Common myeloid progenitor, CD34-positive (primary cell): ENCODE measurements at places on chromosomes 5 and 9.
A peak's percentile ranks its signal among the peaks of the same experiment; 100 is the strongest.

DNA sequence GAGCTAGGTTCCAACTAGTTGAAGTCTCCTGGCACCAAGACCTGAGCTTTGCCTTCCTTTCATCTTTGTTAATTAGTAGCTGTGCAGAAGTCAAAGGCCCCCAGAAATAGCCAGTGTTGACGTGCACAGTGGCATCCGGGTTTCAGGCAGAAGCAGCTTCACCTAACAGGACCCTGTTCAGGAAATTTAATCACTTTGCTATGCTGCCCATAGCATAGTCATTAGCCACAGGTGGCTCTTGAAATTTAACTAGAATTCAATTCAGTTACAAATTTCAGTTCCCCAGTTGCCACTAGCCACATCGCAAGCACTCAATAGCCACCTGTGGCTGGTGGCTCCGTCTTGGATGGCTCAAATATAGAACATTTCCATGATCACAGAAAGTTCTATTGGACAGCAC is 179.1 kb downstream of the GOLPH3 start:
- no peak for DNase-seq

DNA sequence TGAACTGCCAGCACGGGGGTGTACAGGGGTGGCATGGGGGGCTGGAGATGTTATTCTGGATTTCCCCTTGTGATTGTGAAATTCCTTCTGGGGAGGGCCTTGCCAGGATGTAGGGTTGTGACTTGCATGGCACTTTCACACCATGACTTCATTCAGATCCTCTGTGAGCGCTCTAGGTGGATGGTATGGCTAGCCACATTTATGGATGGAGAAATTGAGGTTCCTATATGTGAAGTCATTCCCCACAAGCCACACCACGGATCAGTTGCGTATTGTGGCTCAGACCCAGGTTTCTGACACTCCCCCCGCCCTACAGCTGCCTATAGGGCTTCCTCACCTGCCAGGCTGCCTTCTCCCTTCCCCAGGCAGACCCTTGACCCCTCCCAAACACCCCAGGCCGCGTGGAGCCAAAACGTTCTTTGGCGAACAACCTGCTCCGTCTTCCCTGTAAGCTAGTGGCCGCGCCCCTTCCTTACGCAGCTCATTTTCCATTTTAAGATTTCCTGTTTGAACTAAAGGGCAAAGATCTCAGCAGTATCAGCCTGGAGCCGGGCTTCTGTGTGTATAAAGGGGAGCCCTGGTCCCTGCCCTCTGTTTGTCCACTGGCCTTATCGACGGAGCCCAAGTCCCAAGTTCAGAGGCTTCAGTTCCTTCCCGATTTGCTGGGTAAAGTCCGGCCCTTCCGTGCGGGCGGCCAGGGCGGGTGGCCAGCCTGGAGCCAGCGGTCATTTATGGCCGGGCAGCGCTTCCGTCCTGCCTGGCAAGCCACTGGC is 97.8 kb upstream of the KLF4 start:
- DNase-seq: peak; percentile 64

- no peak for DNase-seq
Observed at GRCh38 chr5:16017720-16018119, 161.9 kb downstream of the MARCHF11 start.

DNA sequence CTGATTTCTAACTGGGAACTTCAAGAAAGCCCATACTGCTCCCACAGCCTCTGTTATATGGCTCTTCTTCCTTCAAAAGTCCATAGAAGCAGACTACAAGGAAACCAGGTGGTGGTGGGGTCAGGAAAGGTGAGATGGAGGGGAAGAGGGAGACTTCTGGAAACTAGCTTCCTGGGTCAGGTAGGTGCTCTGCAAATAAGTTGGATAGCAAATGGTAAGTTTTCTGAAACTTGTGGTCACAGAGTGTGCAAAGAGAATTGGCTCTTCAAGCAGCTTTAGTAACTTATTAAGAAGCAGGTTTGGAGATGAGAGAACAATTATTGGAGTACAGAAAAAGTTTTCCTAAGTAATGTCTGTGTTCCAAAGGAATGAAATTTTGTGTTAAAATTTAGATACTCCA is 316.9 kb downstream of the ADGRV1 start:
- DNase-seq: no peak

DNA sequence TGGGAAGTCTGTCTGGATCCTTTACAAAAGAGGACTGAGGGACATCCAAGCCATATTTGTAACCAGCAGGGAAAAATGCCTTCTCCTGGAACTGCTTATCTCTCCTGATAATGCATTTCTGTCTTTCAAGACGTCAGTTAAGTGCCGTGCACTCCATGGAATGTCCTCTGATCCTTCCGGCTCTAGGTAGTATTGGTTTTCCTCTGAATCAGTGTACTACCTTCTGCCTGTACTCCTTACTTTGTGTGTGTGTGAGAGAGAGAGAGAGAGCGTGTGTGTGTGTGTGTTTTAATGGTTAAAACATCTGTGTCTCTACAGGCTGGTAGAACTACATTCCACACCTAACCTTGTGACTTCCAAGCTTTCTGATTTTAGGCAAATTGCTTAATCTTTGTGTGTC is 89.9 kb downstream of the PIP5K1B start:
- no peak for DNase-seq

DNA sequence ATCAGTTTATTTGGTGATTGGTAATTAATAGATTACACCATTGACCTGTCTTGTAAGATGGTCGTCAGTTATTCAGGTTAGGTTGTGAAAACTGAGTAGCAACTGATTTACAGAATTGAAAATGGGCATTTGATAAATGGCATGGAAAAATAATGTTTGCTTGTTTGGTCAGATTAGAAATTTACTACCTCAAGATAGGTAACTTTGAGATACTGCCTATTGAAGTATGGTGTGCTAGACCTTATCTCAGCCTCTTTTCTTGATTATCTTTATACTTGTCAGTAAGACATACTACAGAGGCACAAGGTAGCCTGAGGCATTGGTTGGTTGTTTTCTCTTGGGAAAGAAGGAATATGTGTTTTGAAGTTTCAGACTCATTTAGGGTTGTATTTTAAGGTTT is 174.5 kb downstream of the XRCC4 start:
- DNase-seq: no peak

GRCh38 chr5:81786496-81786895 is 35.6 kb upstream of the SSBP2 start:
- DNase-seq: no peak

DNA sequence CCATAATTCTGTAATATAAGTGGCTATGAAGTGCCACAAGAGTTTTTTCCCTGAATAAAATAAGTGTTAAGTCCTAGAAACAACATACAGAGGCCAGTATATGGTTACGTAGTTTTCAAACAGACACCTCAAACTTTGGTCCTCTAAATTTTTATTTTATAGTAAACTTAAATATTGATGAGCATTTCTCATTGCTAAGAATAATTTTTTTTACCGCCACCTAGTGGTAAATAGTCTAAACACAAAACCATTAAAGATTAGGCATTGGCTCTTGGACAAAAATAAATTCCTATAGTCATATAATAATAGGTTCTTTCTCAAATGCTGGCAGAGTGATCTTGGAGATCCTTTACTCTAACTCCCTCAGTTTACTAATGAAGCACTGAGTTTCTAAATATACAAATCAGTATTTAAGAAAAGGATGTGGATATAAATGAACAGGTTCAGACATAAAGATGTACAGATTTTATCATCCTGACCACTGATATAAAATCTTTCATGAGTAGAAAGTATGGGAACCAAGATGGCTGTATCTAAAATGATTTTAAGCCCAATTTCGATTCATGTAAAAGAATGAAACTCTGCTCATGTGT is 136.2 kb downstream of the FANCC start:
- peak; percentile 30 for DNase-seq

DNA sequence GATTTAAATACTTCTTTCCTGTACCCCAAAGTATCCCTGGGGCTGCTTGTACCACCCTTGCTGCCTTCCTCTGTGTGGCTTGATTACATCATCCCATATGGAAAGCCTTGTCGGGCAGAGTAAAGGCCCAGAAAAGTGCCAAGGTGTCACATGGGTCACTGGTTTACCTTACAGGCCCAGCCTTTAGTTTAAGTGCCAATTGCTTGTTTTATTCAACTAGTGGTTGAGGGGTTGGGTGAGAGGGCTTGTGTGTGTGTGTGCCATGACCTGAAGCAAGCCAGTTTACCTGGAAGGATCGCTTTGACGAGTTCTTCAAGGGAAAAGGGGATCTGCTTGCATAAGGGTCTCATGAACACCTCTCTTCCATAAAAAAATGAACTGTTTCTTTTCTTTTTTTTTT is 7.8 kb upstream of the HSPA9 start:
- DNase-seq: no peak

GRCh38 chr9:120392245-120392644 is 187.7 kb downstream of the CDK5RAP2 start:
- DNase-seq: no peak

DNA sequence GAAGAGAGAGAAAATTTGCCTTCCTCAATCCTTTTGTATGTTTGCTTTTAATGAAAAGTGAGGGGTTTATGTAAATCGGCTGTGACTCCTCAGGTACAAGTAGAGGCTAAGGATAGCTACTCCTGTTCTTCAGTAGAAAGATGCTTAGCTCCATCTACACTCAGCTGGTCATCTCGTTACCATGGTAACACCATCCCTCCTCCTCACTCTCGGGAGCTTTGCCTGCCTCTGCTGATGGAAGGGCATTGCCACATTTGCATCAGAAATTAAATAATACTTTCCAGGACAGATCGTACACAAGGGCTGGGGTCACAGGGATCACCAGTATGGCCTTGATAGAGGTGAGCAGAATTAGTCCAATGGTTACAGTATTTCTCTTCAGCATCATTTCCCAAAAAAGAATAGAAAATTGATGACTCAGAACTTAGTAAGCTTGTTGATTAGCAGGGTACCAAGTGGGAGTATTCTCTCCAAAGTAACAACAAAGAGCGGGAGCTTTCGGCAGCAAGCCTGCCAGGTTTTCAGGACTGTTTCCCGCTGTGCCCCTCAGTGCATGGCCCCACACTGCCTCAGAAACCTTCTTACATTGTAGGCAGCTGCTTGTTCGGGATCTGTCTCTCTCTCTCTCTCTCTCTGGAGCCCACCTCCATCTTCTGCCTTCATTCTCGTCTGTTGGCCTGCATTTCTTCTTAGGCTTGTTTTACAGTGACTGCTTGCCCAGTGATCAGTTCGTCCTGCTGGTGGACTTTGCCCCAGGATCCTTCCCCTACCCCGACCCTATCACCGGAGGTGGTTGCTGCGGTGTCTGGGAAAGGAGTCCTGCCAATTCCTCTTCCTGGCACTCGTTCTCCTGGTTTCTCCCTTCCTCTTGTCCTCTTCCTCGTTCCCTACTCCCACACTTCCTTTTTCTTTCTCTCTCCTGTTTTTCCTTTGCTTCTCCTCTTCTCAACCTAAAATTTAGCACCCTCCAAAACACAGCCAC is 51.9 kb upstream of the SNAPC3 start:
- DNase-seq: no peak

DNA sequence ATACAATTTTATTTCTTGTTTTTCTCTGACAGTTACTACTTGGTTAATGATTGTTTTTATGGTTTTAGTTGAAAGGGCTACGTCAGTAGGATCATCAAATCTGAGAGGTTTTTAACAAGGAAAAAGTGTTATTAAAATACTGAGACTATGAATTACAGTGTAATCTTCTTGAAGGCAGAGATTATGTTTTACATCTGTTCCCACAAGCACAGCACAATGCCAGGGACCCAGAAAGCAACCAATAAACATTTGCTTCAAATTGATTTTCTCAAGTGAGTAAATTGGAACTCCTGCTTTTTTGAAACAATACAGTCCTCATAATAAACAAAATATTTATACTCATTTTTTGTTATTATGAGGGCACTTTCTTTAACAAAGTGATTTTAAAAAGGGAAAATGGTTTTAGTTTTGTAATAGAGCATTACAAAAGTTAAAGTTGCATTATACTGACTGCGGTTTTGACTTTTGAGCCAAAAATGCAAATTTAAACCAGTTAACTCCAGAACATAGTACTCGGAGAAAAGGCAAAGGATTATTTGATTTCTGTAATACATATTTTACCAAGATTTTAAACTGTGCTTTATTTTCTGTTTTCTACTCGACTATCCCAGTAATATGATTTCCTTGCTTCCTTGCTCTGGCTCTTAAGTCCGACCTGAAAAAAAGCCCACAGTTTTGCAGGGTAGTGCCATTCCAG is 176.9 kb downstream of the GDNF start:
- DNase-seq: no peak

- no peak for DNase-seq
Observed at GRCh38 chr9:78970375-78970774, 601.4 kb upstream of the TLE4 start.

DNA sequence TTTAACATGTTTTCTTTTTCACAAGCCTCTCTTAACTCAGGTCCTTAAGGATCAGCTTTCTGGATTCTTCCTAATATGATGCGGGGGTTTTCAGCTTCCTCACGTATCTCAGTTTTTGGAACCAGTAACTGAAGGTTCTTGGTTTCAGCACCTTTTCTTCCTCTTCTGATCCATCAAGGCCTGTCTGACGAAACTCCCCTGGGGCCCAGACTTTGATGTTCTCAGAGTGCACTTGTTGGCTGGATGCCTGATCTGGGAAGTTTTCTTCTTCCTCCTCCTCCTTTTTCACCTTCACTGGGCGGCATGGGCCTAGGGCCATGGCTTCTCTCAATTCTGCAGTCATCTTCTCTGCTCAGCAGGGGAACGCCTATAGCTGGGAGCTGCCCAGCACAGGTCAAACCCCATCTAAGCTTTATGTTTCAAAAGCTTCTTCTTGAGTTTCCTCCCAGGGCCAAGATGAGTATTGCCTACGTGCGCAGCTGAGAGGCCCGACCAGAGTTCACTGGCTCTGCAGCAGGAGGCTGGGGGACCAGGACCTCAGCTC is 44.8 kb downstream of the GHR start:
- DNase-seq: no peak

GRCh38 chr5:149646564-149646963 is 65.3 kb downstream of the ARHGEF37 start:
- DNase-seq: no peak

DNA sequence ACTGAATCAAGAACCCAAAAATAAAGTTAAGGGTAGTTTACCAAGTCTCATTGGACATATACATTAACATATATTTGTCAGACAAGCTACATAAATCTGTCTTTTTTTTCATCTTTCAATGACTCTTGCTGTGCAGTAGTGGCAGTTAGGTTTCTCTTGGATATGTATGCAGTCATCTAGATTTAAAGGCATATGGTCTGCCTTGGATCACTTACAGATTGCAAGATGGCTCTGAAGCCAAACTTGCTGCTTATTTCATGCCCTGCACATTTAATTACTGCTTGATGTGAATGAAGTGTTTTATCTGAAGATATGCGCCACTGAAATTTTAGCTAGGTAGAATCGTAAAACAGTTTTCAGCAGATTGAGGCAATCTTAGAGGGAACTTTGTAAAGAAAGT is 18.6 kb upstream of the MAN2A1 start:
- no peak for DNase-seq

GRCh38 chr9:70587201-70587600 is 172.7 kb upstream of the KLF9 start:
- no peak for DNase-seq

DNA sequence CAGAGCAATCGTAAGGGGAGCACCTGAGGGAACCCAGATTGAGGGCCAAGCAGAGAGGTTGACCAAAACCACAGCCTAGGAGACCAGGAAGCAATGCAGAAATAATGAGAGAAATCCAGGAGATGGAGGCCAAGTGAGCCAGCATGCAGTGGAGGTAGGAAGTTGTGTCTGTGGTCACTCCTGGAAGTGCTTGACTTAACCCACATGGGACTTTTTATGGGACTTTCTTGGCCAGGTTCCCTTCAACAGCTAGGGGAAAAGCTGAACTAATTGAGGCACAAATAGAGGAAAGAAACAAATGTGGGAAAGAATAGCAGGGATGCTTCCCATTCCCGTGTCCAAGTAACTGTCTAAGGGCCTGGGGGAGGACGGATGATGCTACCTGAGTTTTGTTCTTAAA is 293.2 kb upstream of the CLINT1 start:
- no peak for DNase-seq
